Stimulated activated CD8-positive, alpha-beta memory T cell treated with anti-CD3 and anti-CD28 coated beads, Interleukin-4, amount 100 ng/mL, for 4 hours (primary cell): ENCODE measurements at places on chromosomes 7 and 10.

- DNase-seq = no peak
Measured at GRCh38 chr10:84334811-84335210, 6.4 kb downstream of the CCSER2 start.

- DNase-seq = no peak
Measured at GRCh38 chr10:22391600-22391999, 46.3 kb downstream of the SPAG6 start.

- DNase-seq = no peak
Measured at GRCh38 chr10:42933448-42934340, 143.2 kb upstream of the RET start.

DNA sequence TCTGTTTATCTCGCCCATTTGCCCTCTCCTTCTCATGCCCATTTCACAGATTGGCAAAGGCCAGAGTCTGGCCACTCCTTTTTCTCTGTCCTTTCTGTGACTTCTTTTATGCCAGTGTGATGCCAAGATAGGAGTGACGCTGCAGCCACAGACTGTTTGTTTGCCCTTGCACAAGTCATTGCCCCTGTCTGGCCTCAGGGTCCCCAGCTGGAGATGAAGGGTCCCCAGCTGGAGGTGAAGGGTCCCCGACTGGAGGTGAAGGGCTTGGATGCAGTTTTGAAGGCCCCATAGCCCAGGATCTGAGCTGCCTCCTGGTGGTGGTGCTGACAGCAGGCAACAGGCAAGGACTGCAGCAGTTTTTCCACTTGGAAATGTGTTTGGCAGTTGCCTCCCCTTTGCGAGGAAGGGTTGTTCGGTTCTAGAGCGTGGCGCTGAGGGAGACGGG lies 50.8 kb upstream of the SLC29A3 start:
- no peak for DNase-seq

GRCh38 chr10:84938117-84938905 lies 609.9 kb downstream of the CCSER2 start:
- no peak for DNase-seq

DNA sequence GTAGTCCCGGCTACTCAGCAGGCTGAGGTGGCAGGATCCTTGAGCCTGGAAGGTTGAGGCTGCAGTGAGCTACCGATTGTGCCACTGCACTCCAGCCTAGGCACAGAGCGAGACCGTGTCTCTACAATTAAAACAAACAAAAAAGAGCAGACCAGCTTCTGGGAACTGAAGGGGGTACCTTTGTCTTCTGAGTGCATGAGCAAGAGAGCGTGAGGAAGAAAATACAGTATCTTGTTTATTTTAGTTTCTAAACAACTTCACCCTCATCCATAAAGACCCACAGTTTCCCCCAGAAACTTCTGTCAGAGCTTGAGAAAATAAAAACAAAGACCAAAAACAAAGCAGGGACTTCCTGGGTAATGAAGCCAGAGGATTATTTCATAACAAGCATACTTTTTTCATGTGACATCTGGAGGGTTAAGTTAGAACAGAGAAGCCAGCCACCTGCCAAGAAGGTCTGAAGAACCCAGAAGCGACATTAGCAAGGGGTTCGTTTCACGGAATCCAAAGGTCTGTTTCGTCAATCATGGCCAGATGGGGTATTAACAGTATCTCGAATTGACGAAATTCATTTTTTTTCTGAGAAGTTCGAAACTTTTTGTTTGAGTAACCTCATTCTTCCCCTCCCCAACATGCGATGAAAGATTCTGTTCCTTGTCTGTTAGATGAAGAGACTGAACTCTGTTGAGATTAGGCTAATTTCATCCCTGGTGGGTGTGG lies 10.2 kb upstream of the IL2RA start:
- no peak for DNase-seq
